ENCODE measurements at places on chromosomes 12 and 14. TPM values are rescaled to one million over a fixed set of nuclear protein-coding genes. Genes with fewer than 3 reads are reported as not detected.

- DNase-seq: no peak
Observed at GRCh38 chr14:99040711-99041110, 231.3 kb downstream of the BCL11B start.

The SCN8A gene
- total RNA-seq: 0.41 TPM

- DNase-seq: no peak
Observed at GRCh38 chr14:65790172-65790815, 377.8 kb downstream of the FUT8 start.

The TMEM19 gene
- total RNA-seq: 25.1 TPM

DNA sequence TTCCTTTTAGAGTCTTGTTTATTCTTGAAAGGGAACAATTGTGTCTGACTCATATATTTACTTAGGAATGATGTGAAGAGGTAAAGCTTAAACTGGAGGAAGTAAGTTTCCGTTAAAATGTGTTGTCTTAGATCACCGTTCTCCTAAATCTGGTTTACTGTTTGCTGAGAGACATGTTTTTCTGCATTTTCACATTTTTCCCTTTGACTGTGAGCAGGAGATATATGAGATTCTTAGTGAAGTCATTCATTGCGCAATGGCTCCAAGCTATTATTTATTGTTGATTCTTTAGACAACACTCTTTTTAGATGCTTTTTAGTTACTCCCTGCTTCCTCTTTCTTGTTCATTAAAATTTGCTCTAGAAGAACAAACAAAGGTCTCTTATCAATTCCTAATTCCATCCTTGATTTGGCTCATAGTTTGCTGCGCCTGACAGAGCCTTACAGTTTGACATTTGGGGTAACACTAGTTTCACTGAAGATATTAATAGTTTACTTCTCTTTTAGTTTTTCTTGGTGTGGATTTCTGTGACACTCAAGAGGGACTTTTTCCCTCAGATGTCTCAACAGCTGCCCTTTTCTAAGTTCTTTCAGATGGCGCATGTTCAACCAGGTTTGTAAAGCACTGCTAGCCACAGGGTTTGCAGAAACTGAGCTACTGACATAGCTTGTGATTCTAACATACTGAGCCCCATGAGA lies 11.4 kb downstream of the CLECL1 start:
- DNase-seq: no peak

The CEP290 gene
- total RNA-seq: 8.1 TPM

The FERMT2 gene
- total RNA-seq: 91.9 TPM

- no peak for DNase-seq
Observed at GRCh38 chr12:131574395-131574771, 136.5 kb upstream of the SFSWAP start.

The ASB2 gene
- total RNA-seq: 251 TPM

The FAM90A1 gene
- 0.30 TPM for total RNA-seq

The RGS6 gene
- total RNA-seq: 23.0 TPM

DNA sequence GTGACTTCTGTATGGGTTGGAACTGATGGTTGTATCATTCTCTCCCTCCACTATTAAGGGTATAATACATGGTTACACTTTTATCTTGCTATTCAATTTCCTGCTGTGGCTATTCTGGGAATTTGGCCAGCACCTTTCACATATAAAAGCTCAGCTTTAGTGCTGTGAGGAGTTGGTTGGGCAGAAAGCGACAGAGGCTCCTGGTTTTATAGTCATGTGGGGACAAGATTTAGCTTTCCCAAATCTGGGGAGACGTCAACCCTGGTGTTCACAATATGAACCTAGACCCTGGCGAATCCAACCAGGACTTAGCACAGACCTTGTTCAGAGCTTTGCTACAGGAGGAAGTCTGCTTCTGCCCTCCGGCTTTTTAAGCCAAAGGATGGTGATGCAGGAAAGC lies 36.5 kb downstream of the FOS start:
- DNase-seq: no peak

DNA sequence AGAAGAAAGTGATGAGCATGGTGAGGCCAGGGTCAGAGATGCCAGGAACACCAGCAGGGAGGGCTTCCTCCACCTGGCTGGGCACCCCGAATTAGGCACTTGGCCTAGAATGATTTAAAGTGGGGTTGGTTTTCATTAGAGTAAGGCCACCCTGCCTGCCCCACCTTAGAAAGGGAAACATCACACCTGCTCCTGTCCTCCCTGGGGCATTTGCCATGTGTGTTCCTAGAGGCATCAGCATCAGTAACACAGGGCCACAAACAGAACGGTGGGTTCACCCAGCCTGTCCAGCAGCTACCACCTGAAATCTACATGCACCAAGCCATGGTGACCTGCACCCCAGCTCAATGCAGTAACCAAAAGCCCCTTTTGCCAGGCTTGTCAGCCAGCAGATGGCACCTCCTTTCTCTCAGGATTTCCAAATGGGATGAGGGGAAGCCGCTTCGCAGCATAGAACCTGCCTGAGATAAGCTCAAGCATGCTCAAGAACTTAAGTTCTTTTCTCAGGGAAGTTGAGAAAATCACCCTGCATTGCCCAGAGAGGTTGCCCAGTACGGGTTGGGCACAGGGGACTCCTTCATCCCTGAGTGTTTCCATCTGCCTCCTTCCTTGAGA lies 338.8 kb downstream of the DPF3 start:
- no peak for DNase-seq

- DNase-seq: peak; percentile 48
Observed at GRCh38 chr12:54596526-54596946, 8.1 kb upstream of the PPP1R1A start.

The TAS2R8 gene
- not detected for total RNA-seq

The PLA2G1B gene
- not detected for total RNA-seq

DNA sequence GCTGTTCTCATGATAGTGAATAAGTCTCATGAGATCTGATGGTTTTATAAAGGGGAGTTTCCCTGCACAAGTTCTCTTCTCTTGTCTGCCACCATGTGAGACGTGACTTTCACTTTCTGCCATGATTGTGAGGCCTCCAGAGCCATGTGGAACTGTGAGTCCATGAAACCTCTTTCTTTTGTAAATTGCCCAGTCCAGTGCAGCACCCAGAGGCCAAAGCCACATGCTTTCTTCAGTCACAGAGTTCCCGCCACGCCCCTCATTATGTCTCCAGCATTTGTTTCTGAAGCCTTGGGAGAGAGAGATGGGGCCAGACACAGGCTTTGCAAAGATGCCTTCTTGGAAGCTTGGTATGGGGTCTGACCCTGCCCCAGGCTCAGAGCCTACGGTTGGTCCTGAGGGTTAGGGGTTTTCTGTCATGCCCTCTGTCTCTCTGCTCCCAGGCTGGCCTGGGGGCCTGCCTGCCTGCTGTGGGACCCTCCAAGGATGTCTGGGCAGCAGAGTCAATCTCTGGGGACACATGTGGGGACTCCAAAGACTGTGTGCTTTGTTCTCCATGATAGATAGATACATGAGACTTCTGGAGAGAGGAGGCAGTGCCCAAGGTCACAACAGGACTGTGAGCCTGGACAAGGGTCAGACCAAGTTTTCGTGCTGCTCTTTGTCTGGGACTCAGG lies 114.1 kb upstream of the PRMT8 start:
- no peak for DNase-seq

DNA sequence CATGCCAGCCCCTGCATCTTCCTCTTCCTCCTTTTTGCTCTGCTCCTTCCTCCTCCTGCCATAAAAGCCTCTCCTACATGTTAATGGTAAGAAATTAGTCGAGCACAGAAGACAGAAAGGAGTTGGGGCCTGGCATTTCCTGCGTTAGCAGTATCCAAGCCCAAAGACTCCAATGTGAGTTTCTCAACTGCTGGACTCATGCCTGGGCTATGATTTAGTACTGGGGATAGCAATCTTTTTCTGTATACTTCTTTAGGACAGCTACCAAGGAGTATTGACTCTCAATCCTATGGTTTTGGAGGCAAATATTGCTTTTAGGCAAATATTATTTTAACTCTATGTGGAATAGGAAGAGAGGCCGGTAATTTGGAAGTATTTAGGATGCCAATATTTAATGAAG lies 18.0 kb upstream of the SLC38A4 start:
- DNase-seq: no peak

The CLEC9A gene
- total RNA-seq: not detected

- DNase-seq: no peak
Observed at GRCh38 chr12:91094032-91094662, 17.1 kb downstream of the LUM start.

DNA sequence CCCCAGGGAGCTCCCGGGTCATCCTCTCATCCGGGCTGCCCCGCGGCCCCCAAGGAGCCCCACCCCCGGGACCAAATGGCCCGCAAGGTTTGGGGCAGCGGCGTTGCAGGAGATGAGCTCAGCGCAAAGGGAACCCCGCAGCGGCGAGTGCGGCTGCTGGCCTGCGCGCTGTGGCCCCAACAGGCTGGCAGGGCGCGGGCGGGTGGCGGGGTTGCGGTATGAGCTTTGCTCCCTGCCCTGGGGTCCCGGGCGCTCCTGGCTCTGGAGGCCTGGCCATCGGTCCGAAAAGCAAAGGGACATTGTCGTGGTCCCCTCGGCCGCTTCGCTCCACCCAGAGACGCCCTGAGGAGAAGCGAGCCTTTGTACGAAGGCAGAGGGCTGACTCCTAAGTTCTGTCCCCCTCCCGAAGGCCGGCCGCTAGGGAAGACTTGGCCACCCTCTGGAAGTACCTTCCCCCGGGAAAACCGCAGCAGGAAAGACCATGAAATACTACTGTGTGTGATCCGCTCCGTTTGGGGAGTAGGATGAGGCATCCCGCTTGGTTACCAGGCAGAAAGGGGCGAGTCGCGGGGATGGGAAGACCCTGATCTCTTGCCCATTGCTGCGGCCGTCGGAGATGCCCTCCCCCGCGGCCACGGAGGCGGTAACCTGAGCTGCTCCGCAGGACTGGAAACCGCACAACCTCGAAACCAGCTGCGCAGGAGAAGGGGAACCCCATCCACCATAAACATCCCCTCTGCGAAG lies 620 bp upstream of the NID2 start:
- no peak for DNase-seq

The RNASE9 gene
- total RNA-seq: not detected

DNA sequence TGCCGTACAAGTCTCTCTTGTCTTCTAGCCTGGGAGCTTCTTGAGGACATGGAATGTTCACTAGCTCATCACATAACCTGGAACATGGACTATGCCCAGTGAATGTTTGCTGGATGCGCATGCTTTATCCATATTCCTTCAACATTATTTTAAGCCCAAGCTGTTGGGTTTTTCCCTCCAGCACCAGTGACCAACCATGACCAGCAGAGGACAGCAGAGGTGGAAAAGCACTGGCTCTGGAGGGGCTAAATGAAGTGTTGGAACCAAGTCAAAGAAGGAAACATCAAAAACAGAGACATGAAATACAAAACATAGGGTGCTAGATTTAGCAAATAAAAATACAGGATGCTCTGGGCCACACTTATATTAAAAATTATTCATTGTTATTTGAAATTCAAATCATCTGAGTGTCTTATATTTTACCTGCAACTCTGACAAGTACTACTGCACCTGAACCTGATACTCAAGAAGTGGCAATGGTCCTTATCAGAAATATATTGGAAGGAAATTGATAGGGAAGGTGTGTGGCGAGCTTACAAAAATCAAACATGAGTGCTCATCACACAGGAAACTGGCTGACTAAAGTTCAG lies 23.1 kb upstream of the HELB start:
- no peak for DNase-seq

DNA sequence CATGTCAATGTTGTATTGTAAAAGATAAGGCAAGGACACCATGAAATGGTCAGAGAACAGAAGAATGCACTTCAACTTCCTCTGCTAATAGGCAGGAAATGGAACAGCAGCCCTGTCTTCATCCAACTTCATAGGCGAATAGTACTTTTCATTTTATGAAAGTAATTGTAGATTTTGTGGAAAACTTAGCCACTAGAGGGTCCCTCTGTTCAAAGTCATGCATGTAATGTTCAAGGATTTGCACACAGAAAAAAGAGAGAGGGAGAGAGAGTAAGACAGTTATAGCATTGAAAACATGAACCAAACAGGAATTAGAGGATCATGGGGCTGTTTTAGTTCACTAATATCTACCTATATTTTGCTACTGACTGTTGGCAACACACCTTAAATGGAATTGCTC lies 172.2 kb downstream of the FLRT2 start:
- no peak for DNase-seq

DNA sequence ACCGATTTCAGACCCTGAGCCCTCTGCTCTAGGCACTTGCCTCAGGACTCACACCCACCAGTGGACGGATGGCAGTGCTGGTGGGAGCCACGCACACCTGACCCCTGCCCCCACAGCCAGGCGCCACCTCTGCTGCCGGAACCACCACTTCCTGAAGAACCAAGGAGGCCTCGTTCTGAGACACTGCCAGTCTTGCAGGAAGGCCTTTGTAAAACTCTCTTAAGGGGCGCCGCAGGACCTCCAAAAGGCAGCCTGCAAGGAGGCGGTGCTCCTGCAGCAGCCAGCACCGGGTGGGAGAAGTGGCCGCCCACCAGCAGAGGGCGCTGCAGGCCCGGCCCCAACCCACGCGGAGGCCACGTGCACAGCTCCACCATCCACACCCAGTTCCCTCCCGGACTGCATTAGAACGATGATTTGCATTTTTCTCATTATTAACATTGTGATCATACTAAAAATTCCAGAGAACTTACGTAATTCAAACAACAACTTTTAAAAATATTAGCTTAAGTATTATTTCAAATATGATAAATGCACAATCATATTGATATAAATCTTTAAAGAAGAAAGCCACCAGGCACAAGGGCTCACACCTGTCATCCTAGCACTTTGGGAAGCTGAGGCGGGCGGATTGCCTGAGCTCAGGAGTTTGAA lies 12.8 kb downstream of the STX2 start:
- no peak for DNase-seq

- DNase-seq: no peak
Observed at GRCh38 chr14:102075155-102075554, 11.7 kb downstream of the HSP90AA1 start.

Data from left ventricle myocardium inferior (tissue), 1 donor.